Bladder microvascular endothelial cell (primary cell): ENCODE measurements at places on chromosomes 2 and 18. TPM values are rescaled to one million over a fixed set of nuclear protein-coding genes. Genes with fewer than 3 reads are reported as not detected.

The NT5DC4 gene
- total RNA-seq, result not detected in 2 replicates

The REG3G gene
- total RNA-seq, result not detected in 2 replicates

The MALT1 gene
- total RNA-seq, result 10.5 and 27.0 TPM in 2 replicates

The RNF144A gene
- 13.3 and 13.9 TPM in 2 replicates for total RNA-seq

The STARD7 gene
- total RNA-seq, result 122 and 254 TPM in 2 replicates
